ENCODE measurements at places on chromosomes 3 and 15.
A peak's percentile ranks its signal among the peaks of the same experiment; 100 is the strongest.

DNA sequence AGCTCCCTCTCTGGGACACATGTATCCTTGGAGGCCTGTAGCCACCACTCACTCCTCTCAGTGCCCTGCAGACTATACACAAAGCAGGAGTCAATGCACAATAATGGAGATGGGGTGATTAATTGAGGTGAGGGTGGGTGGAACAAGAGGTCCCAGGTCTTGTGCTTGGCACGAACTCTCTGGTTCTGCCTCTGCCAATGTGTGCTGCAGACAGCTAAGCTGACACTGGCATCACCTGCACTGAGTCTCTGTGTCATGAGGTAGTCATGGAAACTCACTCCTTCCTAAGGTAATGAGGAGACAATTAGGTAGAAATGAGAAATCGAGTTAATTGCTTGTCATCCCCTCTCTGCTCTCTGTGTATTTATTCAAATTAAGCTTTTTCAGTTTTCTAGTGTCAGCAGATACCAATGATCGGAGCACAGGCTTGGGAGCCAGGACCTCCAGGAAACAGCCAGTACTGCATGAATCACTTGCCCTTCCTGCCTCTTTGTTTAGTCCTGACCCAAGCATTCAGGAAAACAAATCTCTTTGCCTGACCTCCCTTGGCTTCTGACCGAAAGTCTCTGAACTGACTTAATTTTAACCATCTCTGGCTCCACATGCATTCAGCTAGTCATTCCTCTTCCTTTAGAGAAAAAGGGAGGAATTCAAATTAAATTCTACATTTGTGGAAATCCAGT, 56.7 kb downstream of the DRD3 start:
- DNase-seq, result peak; percentile 18

DNA sequence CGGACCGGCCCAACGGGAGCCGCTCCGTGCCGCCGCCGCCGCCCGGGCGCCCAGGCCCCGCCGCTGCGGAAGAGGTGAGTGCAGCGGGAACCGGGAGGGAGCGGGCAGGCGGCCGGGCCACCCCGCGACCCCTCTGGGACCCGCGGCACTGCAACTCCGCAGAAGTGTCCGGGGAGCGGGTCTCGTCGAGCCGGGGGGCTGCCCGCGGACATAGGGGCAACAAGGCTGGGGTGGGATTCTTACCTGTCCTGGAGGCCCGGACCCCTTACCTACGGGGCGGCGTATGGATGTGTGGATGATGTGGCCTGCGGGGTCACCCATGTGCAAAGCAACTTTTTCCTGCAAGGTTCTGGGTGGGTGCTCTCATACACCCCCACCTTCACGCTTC, 361 bp downstream of the SEMA3F start:
- no peak for DNase-seq

- no peak for DNase-seq
Observed at GRCh38 chr15:71463156-71463665, 347.1 kb upstream of the NR2E3 start.

DNA sequence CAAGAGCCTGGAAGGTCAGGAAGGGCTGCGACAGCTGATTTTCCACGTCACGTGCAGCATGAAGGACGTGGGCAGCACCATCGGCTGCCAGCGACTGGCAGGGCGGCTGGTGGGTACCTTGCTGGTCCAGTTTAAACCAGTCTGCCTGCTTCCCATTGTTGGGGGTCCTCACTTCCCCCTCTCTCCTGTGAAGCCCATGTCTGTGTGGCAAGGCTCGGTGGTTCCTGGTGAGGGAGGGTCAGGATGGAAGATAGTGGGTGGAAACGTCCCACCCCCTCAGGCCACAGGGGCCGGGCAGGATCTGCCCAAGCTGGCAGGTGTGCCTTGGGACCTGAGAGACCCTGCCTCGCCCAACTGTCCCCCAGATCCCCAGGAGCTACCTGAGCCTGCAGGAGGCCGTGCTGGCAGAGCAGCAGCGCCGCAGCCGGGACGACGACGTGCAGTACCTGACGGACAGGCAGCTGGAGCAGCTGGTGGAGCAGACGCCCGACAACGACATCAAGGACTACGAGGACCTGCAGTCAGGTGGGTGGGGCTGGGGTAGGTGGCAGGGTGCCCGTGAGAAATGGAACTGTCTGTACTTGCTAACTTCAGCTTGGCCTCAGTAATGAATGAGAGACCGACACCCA, 108.2 kb downstream of the LRRK1 start:
- DNase-seq, result peak; percentile 14

DNA sequence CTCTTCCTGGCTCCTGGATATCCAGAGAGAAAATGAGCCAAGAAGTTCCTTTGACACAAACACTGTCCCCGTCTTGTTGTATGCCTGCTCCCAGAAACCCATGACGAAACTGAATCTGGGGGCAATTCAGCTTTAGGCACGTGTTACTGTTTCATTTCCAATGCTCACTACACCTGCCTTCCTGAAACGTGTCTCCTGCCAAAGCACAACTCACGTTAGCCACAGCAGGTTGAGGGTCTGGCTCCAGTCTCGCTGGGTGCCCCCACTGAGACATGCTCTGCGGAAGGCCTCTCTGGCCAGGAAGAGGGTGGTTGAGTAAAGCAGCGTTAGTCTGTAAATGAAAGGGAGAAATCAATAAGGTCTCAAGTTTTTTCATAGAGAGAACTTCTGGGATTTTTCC, 6.7 kb downstream of the RFT1 start:
- no peak for DNase-seq

DNA sequence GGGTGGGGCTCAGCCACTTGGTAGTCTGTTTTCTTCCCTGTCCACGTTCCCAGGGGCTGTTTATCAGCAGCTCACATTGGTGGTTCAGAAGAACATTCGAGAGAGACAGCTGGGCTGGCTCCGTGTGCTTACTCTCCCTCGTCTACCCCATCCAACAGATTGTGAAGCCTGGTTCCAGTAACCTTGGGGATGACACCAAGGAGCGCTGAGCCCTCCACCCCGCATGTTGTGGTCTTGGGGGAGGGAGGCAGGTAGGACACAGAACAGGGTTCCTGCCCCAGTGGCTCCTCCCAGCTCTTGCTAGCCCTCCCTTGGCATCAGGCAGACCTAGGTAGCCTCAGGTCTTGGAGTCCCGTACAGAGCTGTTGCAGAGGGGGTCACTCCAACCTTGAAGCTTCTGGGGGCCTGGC, 33.1 kb downstream of the KLF13 start:
- no peak for DNase-seq

GRCh38 chr3:60301142-60301541, 950.1 kb downstream of the FHIT start:
- DNase-seq, result no peak

- DNase-seq, result no peak
Observed at GRCh38 chr3:31710123-31710803, 177.5 kb downstream of the STT3B start.

DNA sequence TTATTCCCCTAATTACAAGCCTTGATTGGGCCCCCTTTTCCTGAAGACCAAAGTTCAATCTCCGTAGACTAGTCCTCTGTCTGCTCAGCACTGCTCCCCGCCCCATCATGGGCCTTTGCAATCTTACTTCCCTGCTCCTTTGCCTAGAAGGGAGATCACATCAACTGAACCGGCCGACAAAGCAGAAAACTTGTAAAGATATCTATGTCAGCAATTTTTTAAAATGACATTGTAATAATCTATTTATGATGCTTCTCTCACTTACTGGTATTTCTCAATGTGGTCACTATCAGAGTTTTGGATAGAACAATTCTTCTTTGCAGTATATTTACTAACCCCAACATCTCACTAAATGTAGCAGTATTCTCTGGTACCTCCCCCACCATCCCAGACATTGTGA, 17.3 kb downstream of the ANAPC13 start:
- no peak for DNase-seq

- DNase-seq, result no peak
Observed at GRCh38 chr3:148075771-148076716, 621.7 kb upstream of the AGTR1 start.

DNA sequence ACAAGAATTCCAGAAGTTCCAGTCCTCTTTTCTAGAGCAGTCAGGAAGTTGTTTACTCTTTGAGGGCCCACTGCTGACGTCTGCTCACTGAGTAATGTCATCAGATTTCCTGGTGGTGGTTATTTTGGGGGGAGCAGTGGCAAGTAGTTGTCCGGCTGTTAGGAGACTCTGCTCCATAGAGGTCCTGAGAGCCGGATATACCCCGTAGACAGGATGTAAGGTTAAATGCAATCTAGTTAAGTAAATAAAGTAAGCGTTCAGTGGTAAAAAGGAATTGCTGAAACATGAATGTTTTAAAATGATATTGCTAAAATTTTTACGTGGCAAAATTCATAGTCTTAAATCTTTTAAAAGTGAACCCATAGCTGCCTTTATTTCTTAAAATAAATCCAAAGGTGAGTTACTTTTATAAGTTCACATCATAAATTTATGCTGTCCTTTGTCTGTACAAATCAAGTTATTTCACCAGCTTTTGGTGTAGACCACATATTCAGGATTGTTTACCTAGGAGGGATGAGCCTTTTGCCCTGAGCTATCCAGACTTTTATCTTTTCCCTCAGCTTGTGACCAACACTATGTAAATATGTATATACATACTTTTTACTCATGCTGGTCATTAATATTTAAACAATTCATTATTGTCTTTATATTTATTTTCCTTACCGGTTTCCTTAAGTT, 65.8 kb downstream of the PDE8A start:
- peak; percentile 20 for DNase-seq

- no peak for DNase-seq
Observed at GRCh38 chr3:37751016-37751415, 110.7 kb upstream of the CTDSPL start.

- no peak for DNase-seq
Observed at GRCh38 chr3:52121813-52122212, 32.4 kb downstream of the POC1A start.

GRCh38 chr3:42702066-42702951, at the start of gene HHATL:
Gene HHATL, minus strand, starts transcription at chr3:42702798. Its CDS starts 1,972 bp downstream, at chr3:42700826.
- no peak for DNase-seq

DNA sequence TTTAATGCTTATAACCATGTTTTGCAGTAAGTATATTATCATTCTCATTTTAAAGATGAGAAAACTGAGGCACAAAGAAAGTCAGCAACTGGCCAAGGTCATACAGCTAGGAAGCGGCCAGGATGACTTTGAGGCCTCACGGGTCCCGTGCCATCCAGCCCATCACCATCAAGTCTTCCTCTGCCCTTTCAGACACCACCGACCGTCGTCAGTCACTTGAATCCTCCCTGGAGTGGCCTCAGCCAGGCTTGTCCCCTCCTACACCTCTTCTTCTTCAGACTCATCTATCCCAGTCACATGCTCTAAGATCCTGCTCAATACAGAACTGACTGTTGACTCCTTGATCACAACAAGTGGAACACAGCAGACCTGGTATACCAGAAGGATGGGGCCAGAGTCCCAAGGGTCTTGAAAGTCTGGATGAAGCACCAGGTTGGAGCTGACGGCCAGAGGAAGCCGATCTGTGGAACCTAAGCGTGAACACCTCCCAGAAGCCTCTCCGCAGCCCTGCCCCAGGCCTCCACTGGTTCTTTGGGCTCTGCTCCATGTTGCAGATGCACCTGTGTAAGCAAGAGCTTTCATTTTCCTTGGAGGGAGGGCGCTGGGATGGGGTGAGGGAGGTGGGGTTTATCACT, 22.1 kb downstream of the ITGA11 start:
- DNase-seq, result peak; percentile 10

GRCh38 chr3:191329654-191330529, at the start of gene UTS2B:
Gene UTS2B, minus strand, starts transcription at chr3:191330526. Its CDS starts 48,337 bp downstream, at chr3:191282189.
- peak; percentile 36 for DNase-seq

GRCh38 chr3:140096037-140096436, 161.1 kb downstream of the CLSTN2 start:
- no peak for DNase-seq

GRCh38 chr3:14410503-14411165, 8.2 kb downstream of the SLC6A6 start:
- DNase-seq, result no peak

- DNase-seq, result no peak
Observed at GRCh38 chr3:38480930-38481329, 15.2 kb upstream of the EXOG start.

DNA sequence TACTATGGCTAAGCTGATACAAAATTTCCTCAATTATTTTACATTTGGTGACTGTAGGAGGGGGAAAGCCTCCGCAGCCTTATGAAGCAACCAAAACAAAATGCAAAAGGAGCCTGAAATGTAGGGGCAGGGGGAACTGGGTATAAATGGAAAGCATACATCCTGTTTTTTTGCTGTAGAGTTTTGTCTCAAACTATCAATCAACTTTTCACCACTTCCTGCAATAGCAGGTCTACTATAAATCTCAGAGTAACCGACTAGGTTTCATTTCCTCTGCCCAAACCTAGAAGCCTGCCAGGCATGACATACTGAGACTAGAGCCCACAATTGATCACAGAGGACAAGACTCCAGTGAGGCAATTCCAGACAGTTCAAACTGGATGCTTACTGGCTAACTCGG, 91.3 kb downstream of the SHQ1 start:
- DNase-seq, result no peak

DNA sequence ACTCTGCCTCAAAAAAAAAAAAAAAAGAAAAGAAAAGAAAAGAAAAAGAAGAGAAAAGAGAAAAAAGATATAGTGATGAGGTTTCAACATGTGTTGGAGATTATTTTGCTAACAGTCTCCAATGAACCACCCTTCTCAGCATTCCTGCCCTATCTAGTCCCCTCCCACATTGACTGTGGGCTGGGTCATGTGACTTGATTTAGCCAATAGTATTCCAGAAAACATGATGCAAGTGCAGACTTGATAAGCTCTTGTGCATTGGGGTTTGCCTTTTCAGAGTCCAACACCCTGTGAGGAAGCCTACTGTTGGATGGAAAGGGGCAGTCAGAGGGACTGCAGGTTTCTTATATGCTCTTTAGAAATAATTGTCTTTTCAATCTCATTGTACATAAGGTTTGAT, 37.8 kb upstream of the MED12L start:
- DNase-seq, result no peak

DNA sequence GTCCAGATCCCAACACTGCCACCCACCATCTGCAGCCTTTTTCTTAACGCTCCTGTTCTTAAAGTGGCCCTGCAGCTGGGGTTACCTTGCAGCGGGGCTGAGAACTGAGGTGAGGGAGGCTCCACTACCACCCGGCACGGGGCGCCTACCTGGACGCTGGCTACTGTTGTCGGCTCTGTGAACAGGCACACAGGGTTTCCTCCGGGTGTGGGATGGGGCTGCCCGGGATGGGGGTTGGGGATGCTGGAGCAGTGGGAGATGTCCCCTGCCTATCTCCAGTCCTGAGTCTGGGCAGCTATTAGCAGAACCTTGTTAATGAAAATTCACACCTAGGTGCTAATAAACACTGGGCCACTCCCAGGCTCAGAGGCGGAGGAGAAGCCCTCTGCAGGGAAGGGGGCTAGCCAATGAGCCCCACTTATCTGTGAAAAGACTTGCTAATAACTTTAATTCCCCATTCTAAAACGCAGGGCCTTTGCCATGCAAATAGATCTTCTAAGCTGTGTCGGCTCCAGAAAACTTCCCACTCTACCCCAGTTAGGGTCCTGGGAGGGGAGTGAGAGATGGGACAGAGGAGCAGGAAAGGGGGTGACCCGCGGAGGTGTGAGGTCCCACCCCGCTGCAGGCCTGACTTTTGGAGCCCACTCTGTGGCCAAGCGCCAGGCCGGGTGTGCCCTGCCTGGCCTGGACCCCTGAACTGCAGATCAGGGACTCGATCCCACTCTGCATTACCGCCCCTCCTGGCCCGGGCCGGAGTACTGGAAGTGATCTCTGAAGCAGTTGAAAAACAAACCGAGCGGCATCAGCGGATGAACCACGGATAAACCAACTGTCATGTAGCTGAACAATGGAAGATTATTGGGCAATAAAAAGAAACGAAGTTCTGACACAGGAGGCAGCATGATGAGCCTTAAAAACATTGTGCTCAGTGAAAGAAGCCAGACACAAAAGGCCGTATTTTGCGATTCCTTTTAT, 3.1 kb downstream of the MESP1 start:
- DNase-seq, result no peak
